ENCODE measurements at places on chromosomes 3 and 15.

- no peak for DNase-seq
Measured at GRCh38 chr3:93961489-93961888, 12.2 kb downstream of the PROS1 start.

- DNase-seq, result no peak
Measured at GRCh38 chr3:39917065-39917773, 107.8 kb downstream of the MYRIP start.

DNA sequence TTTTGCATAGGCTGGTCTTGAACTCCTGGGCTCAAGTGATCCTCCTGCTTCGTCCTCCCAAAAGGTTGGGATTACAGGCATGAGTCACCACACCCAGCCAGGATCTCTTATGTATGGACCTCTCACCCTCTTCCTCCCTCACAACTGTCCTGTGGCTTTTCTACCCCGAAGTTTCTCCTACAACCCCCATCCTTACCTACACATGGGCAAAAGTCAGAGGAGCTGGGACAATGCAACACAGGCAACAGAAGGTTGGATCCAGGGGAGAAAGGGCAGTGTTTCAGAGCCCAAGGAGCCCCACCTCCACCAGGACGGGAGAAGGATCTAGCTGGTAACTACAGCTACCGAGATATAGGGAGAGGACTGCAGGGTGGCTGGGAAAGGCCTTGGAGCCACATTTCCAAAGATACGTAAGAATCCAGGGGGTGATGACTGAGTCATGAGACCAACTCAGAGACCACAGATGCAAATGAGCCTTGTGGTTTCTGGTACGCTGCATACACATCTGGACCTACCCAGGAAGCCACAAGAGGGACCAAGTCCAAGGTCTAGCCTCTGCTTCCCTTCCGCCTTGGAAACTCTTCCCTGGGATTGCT is 13.6 kb downstream of the IGDCC4 start:
- no peak for DNase-seq

GRCh38 chr3:98588065-98588464 is 5.3 kb downstream of the CPOX start:
- DNase-seq, result no peak

DNA sequence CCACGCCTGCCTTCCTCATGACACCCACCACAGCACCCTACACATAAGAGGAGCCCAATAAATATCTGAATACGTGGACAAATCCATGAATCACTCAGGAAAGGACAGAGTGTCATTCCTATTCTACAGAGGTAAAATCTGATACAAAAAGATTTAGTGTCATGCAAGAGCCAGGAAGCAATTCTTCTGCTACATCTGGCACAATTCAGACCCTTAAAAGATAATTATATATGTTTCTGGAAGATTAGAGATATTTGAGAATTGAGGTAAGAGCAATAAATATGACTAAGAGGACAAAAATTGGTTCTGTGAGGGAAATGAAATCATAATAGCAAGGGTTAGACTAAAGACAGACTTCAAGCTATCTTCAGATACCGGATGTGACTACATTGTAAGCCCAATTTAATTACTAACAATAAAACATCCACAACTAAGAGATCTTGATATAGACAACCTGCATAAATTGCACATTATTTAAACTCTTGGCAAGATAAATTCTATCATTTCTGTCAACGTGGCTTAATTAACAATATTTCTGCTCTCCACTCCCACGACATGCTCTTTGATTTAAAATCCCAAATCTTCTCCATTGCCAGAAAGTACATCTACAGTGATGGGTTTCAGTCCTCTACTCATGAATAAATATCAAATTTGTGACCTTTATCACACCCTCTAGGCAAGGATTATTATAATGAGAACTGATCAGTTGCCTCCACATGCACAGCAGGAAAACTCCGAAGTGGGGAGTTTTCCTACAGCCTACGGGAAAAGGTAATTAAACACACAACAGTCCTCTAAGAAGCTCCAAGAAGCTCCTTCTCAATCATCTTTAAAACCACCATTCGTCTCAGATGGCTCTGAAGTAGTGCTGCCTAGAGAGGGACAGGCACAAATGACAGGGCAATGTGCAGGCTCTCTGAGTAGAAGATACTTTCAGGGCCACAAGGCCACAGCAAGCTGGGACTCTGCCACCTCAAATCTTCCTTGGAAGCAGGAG is 32.6 kb downstream of the MB21D2 start:
- DNase-seq, result no peak
